Activated T-cell treated with anti-CD3 and anti-CD28 coated beads, Interleukin-2, amount 50 U/mL, for 24 hours (primary cell): ENCODE measurements at places on chromosomes 7 and 10.

DNA sequence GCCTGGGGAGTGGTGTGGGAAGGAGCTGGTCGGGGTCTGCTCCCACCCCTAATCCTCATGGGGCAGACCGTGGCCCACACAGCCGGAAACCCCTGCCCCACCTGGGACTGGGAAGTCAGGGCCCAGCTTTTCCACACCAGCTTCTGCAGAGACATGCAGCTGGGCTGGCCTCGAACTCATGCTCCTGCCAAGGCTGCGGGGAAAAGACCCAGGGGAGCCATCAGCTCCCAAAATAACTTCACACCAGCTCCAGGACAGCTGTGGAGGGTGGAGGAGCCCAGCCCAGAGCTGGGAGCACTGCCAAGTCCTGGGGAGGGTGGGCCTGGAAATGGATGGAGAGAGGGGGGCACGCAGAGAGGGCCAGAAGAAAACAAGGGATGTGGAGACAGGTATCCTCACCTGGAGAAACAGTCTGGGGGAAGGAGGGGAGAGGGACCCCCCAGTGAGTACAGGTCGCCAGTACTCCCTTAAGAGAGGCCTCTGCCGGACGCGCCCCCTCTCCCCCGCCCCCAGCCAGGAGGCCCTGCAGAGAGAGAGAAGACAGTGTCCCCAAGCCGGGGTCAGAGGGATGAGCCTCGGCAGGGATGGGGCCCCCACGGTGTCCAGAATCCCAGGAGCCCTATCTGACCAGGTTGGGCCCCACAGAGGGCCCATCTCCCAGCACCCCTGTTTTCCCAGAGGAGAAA lies 11.5 kb upstream of the GRIFIN start:
- DNase-seq: no peak

- DNase-seq: no peak
Measured at GRCh38 chr7:126656165-126656564, 596.6 kb downstream of the GRM8 start.

DNA sequence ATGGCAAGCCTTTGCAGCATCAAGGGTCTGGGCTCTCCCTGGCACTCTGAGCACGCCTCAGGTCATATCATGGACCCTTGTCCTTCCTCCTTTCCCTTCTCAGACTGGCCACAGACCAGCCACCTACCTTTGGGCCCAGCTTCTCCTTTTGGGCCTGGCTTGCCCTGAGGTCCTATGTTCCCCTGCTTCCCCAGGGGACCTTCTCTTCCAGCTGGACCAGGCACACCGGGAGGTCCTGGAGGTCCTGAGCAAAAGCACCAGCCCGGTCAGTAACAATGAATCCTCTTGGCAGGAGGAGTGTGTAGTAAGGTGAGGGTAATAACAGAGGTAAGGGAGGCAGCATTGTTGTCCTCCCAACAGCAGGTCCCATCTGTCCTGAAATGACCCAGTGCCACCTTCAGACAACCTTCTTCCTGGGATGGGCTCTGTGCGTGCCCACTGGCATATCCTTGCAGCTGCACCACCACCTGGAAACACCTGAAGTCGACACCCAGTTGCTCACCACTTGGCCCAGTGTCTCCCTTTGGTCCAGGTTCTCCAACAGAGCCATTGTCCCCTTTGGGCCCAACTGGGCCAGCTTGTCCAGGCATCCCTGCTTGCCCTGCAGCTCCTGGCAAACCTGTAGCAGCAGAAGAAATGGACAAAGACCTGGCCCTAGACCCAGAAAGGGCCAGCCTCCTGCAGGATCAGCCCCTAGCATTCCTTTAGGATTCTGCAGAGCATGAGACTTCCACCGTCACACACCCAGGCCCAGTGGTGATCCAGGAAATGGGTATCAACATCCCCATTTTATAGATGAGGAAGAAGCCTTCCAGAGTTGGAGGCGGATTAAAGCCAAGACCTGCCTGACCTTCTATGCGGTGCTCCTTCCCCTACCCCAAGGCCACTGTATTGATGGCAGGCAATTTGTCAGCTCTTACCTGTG lies 6.4 kb downstream of the SFTPD start:
- no peak for DNase-seq

DNA sequence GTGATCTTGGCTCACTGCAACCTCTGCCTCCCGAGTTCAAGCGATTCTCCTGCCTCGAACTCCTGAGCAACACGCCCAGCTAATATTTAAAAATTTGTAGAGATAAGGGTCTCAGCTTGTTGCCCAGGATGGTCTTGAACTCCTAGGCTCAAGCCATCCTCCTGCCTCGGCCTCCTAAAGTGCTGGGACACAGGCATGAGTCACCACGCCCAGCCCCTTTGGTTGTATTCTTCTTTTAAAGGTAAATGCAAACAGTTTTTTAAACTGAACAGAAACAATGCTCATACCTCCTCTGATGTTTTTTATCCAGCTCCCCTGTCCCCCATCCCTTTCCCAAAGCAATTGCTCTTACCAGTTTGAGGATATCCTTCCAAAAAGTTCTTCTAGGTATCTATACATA lies 79.5 kb upstream of the DUSP5 start:
- DNase-seq: no peak

GRCh38 chr7:51126813-51127617 lies 189.6 kb downstream of the COBL start:
- no peak for DNase-seq

GRCh38 chr10:95536017-95536416 lies 25.2 kb downstream of the SORBS1 start:
- DNase-seq: no peak

- DNase-seq: no peak
Measured at GRCh38 chr7:101241015-101241363, 3.4 kb upstream of the CLDN15 start.

GRCh38 chr7:118839515-118839914 lies 615.0 kb downstream of the ANKRD7 start:
- no peak for DNase-seq

DNA sequence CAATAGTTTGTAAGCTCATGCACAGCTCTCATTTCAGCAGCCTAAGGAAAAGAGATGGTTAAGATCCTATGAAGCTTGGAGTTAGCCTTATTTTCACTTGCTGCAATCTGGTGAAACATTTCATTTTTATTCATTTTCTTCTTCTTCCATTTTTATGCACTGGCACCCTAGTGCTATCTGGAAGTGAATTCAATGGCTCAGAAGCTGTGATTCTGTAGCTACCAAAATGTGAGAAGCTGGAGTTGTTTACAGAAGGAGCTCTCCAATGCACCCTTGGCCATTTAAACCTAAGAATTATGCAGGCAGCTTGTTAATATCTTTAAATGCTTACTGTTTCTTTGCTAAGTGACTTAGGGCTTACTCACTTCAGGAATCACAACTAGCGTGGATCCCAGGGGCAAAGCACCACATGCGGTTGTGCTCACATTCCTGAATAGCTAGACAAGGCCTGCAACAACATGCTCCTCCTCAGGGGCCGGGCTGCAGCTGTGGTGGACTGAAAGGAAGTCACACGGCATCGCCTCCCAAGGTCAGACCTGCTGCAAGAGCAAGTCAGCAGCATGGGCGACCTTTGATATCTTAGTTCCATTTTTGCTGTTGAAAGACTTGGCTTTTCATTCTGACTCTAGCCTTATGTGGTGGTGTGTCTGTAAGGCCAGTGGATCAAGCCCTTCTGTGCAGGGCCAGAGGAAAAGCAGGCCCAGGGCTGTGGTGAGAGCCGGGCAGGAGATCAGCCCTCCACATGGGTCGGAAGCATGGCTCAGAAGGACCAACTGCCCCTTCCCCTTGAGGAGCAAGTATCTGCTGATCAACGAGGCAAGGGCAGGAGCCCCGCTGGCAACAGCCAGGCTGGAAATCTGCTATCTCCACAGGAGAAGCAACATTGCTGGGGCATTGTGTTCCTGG lies 91.9 kb upstream of the MBL2 start:
- no peak for DNase-seq

DNA sequence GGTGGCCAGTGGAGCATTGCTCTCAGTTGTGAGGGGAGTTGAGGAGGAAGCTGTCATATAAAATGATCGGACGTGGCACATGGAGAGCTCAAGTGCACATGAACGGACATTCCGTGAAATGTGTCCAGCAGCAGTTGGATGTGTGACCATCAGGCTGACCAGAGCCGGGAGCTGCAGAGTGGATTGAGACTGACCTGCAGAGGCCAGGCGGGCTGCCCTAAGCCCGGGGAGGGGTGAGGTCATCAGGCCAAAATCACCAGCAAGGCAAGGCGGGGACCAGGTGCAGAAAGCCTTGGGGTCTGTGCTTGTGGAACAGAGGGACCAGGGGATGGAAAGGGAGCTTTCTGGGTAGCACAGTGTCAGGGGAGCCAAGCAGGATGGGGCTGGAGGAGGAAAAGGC lies 279.5 kb downstream of the CELF2 start:
- peak; percentile 23 for DNase-seq

- peak; percentile 57 for DNase-seq
Measured at GRCh38 chr10:2949948-2950354, 117.4 kb upstream of the PFKP start.

- DNase-seq: no peak
Measured at GRCh38 chr7:47384755-47385535, 197.0 kb downstream of the TNS3 start.

- no peak for DNase-seq
Measured at GRCh38 chr10:105183536-105183935, 542.4 kb downstream of the SORCS3 start.

- DNase-seq: peak; percentile 63
Measured at GRCh38 chr10:80530251-80530650, 7.5 kb upstream of the SH2D4B start.

DNA sequence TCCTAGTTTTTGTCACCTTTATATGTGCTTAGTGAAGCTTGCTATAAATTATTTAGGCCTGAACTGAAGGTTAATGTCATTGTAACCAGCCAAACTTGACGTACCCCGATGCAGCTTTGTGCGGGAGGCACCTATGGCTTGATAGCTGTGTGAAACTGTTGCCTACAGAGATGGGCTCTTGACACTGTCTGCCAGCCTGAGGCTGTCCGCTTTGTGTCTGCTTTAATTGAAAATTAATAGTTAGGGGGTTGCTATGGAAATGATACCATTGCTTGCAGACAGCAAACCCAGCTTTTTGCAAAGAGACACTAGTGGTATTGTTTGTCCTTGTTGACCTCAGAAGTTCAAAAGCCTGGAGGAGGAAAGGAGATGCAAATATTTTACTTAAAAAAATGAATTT lies 2.1 kb upstream of the FOXP2 start:
- no peak for DNase-seq

DNA sequence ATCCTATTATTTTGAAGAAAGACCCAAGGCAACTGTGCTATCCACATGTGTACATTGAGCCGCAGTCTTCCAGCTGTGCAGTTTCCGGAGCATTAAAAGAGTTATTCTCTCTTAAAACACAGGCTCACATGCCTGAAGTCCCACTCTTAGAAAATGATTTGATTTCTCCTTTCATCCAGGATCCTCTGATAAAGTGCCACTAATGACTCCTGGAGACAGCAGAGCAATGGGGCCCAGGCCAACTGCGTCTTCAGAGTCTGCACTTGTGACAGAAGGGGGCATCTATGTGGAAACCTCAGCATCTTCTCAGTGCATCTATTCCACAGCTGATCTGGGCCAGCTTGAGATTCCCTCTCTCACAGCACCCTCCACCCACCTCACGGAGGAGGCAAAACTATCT lies 482.1 kb upstream of the AKR1E2 start:
- DNase-seq: no peak

DNA sequence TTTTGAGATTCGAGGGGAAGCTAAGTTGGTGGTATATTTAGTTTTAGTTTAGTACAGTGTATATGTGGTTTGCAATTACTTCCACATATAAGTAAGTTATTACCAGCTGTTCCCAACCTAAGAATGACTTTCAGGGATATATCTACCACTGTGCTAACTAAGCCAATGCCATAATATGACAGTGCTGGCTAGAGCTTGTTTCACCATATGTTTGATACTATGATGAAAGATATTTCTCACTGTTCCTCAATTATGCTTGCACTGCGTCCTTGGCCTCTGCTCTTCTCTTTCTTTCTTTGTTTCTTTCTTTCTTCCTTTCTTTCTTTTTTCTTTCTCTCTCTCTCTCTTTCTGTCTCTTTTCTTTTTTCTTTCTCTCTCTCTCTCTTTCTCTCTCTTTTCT lies 113.8 kb upstream of the SKAP2 start:
- DNase-seq: no peak

DNA sequence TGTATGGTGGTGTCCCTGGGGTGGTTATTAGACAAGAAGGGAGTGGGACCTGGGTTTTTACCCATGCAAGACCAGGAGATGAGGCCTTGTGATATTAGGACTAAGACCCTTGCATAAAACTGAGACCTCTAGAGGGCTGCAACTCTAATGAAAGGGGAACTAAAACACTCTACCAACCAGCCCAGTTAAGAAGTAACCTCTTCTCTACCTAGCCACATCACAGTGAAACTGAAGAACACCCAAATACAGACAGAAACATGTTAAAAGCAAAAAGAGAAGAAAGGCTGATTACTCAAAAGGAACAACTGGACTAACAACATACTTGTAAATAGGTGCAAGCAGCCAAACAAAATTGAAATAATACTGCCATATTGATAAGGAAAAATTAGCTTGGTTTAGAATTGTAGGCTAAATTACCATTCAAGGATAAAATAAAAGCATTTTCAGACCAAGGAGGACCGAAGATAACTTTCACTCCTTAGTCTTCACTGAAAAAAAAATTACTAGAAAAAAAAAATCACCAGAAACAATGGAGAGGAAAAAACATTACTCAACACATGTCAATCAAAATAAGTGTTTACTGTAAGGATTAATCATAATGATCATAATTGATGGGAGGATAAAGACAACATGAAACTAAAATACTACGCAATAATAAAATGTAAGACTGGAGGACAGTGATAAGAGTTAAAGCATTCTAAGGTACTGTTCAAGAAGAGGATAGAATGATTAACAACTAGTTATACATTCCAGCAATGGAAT lies 27.6 kb downstream of the ERLIN1 start:
- no peak for DNase-seq

DNA sequence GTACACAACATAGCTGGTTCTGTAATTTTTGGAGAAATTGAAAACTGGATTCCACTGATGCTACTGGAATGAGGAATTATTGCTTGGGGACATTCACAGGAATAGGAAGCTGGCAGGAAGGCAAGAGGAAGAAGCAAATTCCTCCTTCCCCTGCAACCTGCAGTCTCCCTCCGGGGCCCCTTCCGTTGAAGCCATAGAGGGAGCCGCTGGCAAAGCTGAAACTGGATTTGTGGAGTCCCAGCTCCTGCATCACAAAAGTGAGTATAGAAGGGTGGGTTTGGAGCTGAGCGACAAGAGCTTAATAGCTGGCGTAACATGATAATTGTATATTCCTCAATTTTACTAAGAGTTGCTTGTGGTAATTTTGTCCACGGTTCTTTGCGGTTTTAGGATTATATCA lies 190.8 kb downstream of the ADRA2A start:
- DNase-seq: no peak

GRCh38 chr7:98520356-98520951 lies 96.6 kb upstream of the NPTX2 start:
- no peak for DNase-seq

- DNase-seq: no peak
Measured at GRCh38 chr10:34814223-34814912, 728 bp downstream of the PARD3 start.

DNA sequence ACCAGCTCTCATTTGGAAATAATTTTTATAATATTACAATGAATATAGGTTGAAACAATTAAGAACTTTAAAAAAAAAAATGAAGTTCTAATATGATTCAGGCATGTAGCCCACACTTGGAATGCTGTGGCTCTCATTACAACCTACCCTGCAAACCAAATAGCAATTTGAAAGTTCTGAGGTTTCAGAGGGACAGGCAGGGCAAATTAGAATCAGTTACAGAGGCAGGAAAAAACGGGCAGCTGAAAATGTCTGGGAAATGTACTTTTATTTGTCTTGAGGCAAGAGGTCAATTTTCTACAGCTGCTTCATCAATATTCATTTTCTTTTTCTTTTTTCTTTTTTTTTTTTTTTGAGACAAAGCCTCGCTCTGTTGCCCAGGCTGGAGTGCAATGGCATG lies 95.3 kb downstream of the PIP4K2A start:
- no peak for DNase-seq

- no peak for DNase-seq
Measured at GRCh38 chr10:117135026-117135372, 3.1 kb downstream of the VAX1 start.
